ENCODE measurements at places on chromosomes 5 and 9.

GRCh38 chr5:1658665-1659064 lies 134.9 kb upstream of the LPCAT1 start:
- no peak for DNase-seq

DNA sequence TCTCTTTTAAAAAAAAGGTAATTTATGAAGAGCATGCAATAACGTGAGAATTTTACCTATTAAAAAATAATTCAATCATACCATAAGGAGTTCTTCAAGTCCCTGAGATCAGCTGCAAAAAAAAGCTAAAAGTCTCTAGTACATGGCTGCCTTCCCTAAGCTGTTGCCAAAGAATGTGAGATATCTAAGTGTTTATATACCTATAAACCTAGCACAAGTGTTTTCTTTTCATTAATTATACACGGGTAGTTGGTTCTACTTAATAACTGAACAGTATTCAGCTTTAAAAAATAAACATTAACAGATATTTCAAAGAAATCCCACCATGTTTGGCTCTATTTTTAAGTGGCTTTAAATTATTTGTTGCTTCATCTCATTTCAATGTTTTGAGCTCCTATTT lies 25.9 kb downstream of the FNBP1 start:
- DNase-seq, result no peak

GRCh38 chr5:141022384-141022783 lies 28.8 kb upstream of the PCDHB1 start:
- no peak for DNase-seq

DNA sequence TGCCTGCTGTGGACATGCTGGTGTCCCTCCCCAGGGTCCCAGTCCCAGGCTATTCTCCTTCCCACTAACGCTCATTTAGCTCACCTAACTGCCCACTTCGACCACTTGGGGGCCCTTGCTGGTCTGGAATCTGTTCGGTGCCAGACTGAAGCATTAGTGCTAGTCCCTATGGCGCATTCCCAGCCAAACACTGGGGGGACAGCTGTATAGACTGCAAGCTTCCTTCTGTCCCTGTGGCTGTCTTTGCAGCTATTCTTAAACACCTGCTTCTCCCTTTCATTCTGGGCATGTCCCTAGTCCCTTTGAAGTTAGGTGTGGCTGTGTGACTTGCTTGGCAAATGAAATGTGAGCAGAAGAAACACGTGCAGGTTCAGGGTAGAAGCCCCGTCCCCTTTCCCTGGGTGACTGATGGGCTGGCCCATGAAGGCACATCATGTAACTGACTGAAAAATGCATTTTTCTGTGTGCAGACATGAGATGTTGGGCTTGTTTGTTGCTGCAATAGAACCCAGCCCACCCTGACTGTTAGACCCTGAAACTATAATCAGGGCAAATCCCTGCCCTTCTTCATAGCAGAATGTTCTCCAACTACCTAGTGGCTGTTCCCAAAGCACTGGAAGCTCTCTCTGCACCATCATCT lies 134.4 kb downstream of the BARX1 start:
- no peak for DNase-seq

- DNase-seq, result no peak
These were observed 226.3 kb downstream of the AOPEP start for GRCh38 chr9:94952565-94953373.

DNA sequence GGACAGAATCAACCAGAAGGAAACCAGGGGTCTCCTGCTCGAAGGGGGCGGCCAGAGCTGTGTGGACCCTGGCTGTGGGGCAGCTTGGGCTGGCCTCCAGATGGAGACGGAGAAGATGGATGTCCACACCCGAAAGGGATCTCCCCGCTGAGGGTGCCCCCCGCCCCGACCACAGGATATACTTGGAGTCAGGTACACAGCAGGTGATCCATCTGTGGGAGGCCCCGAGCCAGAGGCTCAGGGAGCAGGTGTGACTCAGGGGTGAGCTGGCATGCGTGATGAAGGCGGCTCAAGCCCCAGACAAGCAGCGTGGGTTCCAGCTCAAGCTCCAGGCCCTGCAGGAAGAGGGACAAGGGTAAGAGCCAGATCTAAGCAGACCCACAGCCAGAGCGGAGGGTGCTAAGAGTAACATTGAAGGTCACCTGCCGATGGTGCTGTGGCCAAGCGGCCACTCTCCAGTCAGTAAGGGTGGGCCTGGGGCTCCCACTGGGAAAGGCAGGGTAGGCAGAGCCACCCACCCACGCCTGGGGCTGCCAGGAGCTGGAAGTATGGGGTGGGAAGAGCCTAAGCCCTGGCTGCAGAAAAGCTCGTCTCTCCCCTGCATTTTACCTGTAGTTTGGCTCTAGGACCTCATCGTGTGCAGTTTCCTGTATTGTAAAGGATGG lies 30.6 kb upstream of the MVB12B start:
- DNase-seq, result no peak

GRCh38 chr9:8224381-8224801 lies 424.8 kb upstream of the DMAC1 start:
- no peak for DNase-seq

GRCh38 chr5:135448071-135448739 lies 1.1 kb upstream of the DCANP1 start:
- no peak for DNase-seq

DNA sequence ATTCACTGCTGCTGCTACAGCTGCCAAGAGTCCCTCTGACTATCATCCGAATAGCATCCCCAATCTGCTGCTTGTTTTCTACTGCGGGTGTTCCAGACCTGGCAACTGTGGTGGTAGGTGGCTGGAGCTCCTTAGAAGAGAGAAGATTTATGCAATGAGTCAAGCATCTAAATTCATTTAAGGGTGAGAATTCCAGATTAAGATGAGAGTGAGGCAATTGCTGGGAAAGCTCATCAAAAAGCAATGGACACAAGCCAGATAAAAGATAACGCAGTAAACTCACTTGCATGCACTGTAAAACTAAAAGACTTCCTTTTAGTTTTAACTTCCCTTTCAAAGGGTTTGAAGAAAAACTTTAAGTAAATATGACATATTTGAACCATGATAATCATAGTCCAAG lies 3.9 kb downstream of the PLK2 start:
- no peak for DNase-seq

GRCh38 chr9:71941998-71942567 lies 30.6 kb downstream of the C9orf85 start:
- no peak for DNase-seq

- no peak for DNase-seq
These were observed 1082.9 kb upstream of the SEMA6A start for GRCh38 chr5:117657541-117657940.

DNA sequence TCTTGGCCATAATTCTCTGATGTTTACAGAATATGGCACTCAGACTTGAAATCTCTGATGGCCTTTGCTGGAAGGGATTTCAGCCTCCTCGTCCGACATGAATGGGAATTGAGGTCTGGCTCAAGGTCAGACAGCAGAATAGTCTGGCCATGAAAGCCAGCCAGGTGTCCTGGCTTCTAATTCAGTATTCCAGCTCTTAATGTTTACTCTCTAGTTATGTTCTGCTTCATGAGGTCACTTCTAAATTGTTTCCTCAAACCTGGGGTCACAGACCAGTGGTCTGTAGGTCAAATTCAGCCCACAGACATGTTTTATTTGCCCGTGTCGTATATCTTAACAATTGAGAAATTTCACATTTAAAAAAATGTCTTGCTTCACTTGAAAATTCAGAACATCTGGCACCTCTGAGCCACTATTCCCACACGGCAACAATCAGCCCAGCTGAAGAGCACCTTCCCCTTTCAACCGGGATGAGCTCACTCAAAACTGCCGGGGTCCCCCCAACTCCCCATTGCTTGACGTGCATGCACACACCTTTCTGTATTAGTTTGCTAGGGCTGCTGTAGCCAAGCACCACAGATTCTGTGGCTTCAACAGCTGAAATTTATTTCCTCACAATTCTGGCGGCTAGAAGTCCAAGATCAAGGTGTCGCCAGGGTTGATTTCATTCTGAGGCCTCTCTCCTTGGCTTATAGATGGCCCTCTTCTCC lies 243.5 kb downstream of the ENC1 start:
- DNase-seq, result no peak

DNA sequence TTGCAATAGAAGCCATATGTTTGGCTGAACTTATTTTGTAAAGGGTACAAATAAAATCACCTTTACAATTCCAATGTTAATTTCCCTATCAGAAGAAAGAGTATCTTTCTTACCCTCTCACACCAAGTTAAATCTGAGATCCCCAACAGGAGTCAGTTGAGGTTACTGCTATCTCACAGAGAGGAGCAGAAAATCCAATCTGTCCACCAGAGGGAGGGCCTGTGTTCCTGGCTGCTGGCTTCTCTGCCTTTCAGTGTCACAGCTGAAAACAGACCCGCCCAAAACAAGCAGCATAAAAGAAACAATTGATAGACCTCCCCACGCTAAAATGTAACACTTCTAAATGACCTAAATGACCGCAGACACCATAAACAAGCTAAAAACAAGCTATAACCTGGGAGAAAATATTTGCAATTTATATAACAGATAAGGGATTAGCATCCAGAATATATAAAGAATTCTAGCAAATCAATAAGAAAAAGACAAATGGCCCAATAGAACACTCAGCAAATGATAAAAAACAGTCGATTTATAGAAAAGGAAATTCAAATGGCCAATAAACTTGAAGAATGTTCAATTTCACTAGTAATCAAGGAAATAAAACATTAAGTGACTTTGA lies 24.5 kb upstream of the MVB12B start:
- peak; percentile 33 for DNase-seq

DNA sequence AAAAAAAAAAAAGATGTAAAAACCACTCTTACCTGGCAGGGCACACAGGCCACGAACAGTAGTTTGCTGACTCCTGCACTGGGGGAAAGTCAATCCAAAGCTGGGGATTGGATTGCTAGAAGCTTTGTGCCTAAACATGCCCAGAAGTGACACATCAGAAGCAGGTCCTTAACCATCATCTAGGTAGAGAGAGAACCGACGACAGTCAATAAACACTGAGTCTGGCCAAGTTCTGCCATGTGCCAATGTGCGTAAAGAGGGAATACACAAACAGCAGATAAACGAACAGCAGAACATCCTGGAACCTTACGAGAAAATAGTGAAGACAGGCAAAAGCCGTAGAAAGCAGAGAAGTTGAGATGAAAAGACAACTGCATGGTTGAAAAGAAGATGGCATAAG lies 14.9 kb downstream of the SFXN1 start:
- DNase-seq, result no peak

DNA sequence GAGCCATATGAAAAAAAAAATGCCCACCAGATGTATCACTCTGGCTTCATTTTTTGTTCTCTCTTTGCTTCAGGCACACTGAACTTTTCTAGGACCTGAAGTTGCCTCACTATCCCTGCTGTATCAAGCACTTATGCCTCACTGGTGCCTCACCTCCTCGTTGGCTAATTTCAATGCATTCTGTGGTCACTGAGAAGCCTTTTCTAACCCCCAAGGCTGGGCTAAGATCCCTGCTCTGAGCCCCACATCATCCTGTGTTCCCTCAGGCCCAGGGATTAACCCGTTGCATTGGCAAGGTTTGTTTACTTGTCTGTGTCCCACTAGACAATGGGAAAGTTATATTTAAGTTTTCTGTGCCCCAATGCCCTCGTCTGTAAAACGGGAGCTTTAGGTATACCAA lies 362.7 kb downstream of the OSTF1 start:
- DNase-seq, result no peak

DNA sequence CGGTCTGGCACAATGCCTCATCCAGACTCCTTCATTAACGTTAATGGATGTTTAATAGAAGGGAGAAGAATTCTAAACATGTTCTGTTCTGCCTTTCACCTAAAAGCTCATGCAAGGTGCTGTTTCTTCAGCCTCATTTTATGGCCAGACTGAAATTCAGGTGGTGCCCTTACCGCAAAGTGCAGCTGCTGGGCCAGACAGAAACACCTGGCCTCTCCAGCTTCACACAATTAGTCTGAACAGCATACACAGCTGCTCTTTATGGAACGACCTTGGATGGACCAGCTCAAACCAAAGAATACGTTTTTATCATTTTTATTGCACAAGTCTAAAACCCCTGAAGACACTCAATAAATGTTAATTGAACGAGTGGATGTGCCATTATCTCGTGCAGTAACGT lies 4.6 kb downstream of the SNCAIP start:
- no peak for DNase-seq

DNA sequence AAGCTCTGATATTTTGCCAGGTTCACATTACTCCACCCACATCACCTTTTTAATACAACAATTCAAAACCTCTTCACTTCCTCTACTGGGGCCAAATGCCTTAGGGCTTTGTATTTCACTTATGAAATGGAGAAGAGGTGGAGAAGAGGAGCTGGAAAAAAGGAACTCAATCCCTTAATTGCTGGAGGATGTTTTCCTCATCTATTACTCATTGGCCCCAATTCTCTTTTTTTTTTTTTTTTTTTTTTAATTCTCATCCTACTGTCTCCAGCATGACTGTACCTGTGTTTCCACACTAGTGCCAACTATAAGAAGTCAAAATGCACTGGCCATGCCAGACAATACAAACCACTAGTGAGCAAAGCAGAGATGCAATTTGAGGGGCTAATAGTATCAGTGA lies 20.9 kb downstream of the FAM13B start:
- DNase-seq, result no peak

- DNase-seq, result no peak
These were observed 707.1 kb downstream of the PTPRD start for GRCh38 chr9:9905736-9906135.

DNA sequence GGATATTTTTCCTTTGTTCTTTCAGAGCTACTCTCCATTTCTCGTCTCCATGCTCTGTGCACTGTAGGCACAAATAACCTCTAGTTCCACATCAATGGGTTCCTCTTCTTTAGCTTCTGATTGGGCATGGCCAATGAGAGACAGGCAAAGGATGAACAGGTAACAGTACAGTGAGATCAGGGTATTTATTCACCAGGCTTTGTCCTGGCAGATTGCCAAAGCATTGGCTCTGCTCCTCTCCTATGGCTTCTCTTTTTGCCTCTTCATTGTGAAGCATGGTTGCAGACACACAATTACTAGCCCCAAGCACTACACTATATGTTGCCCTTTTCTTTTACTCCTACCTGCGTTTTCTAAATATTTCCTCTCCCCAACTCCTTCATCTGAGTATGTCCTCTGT lies 215.1 kb upstream of the ARRDC3 start:
- DNase-seq, result no peak

- no peak for DNase-seq
These were observed 10.3 kb upstream of the STX17 start for GRCh38 chr9:99896119-99896518.

- no peak for DNase-seq
These were observed 340.4 kb upstream of the RGMB start for GRCh38 chr5:98433022-98433421.

DNA sequence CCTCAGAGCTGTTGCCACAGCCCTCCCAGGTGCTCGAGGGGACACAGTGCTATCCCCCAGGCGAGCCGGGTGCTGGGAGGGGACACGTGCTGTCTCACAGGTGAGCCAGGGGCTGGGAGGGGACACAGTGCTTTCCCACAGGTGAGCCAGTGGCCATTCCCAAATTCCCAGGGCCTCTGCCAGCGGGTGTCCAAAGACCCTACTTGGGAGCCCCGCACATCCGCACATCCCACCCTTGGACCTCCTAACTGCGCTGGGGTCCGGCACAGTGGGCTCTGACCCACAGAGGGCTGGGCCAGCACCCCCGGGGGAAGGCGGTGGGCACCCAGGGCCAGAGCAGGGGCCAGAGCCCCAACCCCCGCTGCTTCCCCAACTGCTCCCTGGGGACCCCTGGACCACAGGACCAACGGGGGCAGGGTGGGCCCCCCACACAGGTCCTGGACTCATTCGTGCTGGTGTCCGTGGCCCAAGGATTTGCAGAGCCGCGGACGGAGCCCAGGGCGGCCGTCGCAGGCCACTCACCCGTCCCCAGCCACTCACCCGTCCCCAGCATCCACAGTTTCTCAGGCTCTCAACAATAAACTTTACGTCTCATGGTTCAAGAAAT lies 17.9 kb downstream of the EXD3 start:
- DNase-seq, result no peak
